ENCODE measurements at places on chromosomes 6 and 20.

GRCh38 chr6:21348504-21349195 lies 244.9 kb upstream of the SOX4 start:
- DNase-seq = peak; percentile 38

DNA sequence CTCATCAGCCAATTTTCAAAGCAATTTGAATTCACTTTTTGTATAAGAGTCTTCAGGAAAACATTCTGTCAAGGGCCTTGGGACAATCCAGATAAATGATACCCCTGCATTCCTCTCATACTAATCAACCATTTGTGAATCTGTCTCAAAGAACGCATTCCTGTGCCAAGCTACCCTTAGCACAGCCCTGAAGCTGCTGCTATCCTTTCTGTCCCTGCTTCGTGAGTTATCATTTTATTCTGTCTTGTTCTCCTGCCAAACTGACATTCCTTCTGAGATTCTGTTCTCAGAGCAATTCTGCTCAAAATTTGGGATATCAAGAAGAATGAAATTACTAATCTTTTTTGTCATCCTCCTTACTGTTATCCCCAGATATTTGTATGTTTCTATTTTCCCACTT lies 213.9 kb upstream of the STXBP5 start:
- no peak for DNase-seq

- no peak for DNase-seq
Measured at GRCh38 chr6:67567842-67568241, 1067.2 kb upstream of the ADGRB3 start.

- no peak for DNase-seq
Measured at GRCh38 chr6:24779416-24780016, 4.8 kb downstream of the GMNN start.

Data from DMS79 (cell line).